Sciatic nerve (tissue), 2 donors: ENCODE measurements at places on chromosomes 11 and 22. TPM values are rescaled to one million over a fixed set of nuclear protein-coding genes. Genes with fewer than 3 reads are reported as not detected.

DNA sequence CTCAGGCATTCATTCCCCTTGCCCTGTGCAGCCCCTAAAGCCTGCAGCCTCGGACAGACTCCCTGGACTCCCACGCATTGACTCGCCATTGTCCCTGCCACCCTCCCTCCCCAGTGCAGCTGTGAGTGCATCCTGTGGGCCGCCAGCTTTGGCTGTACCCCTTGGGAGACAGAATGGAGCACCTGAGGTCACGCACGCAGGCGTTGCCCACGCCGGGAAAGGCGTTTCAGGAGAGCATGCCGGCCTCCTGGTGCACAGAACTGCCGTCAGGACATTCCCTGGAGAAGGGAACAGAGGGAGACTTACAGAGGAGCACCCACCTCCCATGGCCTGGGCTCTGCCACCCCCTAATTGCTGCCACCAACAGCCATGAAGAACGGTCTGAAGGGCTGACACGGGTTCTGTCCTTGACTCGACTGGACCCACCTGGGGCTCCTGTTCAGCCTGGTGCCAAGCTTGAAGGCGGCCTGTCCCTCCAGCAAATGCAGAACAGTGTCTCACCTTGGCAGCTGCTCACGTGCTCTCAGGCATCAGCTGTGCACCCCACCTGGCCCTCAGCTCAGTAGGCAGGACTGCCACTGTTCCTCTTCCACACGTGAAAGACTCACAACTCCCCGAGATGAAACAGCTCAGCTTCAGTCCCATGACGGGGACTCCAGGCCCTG is 503.8 kb downstream of the BRD1 start:
- DNase-seq: peak; percentile 35

- DNase-seq: no peak
Measured at GRCh38 chr11:128559496-128560103, 27.8 kb downstream of the ETS1 start.

MMP1 gene
- total RNA-seq: 0.22 TPM

VPS26B gene
- 39.1 TPM for total RNA-seq

SLC22A25 gene
- not detected for total RNA-seq

- no peak for DNase-seq
Measured at GRCh38 chr11:20110908-20111669, 49.2 kb downstream of the DBX1 start.

GRCh38 chr11:108226036-108226435 is 3.2 kb downstream of the ATM start:
- no peak for DNase-seq

PATE4 gene
- total RNA-seq: not detected

MTFP1 gene
- total RNA-seq: 3.6 TPM

TRPM5 gene
- total RNA-seq: not detected

- no peak for DNase-seq
Measured at GRCh38 chr11:128714881-128715280, 21.0 kb downstream of the FLI1 start.

DNA sequence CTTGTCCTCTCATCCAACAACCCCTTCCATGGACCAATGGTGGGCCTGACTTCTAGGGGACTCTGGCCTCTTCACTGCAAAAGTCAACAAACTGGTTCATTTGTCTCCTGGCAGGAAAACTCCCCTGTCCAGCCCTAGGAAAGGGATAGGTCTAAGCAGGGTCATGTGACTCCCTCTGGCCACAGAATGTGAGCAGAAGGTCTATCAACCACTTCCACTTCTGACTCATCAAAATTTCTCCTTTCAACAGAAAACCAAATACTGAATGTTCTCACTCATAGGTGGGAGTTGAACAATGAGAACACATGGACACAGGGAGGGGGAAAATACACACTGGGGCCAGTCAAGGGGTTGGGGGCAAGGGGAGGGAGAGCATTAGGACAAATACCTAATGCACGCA is 1.3 kb upstream of the ISX start:
- DNase-seq: no peak

- no peak for DNase-seq
Measured at GRCh38 chr22:17980638-17981051, 43.7 kb downstream of the MICAL3 start.

PARVG gene
- 16.7 TPM for total RNA-seq

DNA sequence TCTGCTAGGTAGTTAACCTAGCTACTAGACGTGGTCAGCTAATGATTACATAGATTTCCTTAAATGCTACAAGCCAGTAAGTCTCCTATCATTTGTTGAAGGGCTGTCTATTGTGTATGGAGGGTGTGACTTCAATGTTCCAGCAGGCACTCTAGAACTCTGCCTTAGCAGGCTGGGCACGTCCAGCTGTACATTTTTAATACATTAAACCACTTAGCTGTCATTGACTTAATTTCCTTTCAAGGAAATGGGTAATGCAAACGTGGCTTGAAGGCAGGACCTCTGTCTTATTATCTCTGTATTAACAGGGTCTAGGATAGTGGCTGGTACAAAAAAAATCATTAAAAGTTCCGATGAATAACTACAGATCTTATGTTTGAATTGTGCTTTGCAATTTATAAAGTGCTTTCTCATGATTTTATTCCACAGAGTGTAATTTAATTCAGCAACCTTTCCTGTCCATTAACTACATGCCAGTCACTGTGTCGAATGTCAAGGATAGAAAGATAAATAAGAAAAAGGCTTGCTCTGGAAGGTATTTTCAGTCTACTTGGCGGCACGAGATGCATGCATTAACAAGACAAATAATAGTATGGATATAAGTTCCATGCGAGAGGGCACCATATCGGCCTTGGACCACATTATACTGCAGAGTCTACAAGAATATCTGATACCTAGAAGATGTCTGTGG is 60.3 kb downstream of the APOL3 start:
- no peak for DNase-seq

- no peak for DNase-seq
Measured at GRCh38 chr22:47966316-47966715, 1203.9 kb downstream of the TBC1D22A start.

GRCh38 chr11:2275334-2276279 is 5.2 kb upstream of the ASCL2 start:
- DNase-seq: peak; percentile 56
